Activated CD4-positive, alpha-beta T cell treated with anti-CD3 and anti-CD28 coated beads for 36 hours (primary cell): ENCODE measurements at places on chromosomes 2 and 18.
A peak's percentile ranks its signal among the peaks of the same experiment; 100 is the strongest.

GRCh38 chr18:3665204-3665603 is 215.2 kb downstream of the TGIF1 start:
- no peak overlapping the region for H3K4me3 ChIP-seq
- H3K4me1 ChIP-seq, result peaks cover 39% of the 10 kb centered on the region
- no peak for DNase-seq

- no peaks in the 10 kb centered on the region for H3K27me3 ChIP-seq
- no peak overlapping the region for H3K4me3 ChIP-seq
- no peak for DNase-seq
- no peak overlapping the region for H3K27ac ChIP-seq
Measured at GRCh38 chr2:162267496-162267895, 24.3 kb upstream of the FAP start.

DNA sequence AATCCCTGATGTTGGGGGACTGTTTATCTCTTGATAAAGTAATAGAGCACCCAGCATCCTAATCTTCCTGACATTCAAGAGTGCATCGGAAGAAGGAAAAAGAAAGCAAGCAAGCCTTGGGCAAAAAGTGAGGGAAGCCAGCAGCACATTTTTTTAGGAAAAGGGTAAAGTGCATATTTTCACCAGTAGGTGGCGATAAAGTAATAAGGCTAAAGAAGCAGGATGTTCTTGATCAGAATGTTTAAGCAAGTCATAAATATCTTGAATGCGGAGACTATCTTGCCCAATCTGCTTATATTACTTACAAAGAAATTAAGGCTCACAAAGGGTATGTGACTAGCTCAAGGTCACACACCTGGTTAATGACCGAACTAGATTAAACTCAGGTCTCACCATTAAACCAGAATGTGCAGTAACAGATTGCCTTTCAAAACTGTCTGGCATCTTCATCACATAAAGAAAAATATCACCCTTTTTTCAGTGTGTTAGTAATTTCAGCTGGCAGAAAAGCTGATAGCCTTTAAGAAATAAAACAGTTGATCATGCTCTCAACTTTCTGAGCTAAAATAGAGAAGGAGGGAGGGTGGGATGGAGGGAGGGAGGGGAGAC is 83.8 kb downstream of the VIT start:
- no peak overlapping the region for H3K4me3 ChIP-seq
- DNase-seq, result no peak
- peaks cover 3% of the 10 kb centered on the region for H3K4me1 ChIP-seq

DNA sequence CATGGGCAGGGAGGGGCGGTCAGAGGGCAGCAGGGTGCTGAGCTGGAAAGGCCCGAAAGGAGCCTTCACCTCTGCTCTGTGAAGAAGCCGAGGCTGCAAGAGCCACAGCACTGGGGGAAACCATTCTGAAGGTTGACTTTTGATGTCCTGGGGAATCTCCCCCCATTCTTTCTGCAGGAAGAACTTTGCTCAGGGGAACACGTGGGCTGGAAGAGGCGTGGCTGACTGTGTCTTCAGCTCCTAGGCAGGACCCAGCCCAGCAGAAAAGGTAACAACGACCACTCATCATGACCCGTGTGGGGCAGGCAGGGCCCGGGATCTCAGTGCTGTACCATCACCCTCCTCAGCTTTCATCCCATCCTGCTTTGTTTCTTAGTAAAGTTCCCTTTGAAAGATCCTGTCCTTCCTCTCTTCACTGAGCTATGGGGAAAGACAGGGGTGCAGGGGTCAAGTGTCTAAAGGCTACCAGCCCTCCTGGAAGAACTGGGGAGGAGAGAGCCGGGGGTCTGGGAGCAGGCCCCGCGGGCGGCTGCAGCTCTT is 312.7 kb downstream of the CELF4 start:
- no peak overlapping the region for H3K4me3 ChIP-seq
- no peak for DNase-seq
- peaks cover 31% of the 10 kb centered on the region for H3K27me3 ChIP-seq
- peaks cover 4% of the 10 kb centered on the region for H3K4me1 ChIP-seq
- H3K27ac ChIP-seq, result no peak overlapping the region

- no peak overlapping the region for H3K4me3 ChIP-seq
- H3K36me3 ChIP-seq, result no peaks in the 10 kb centered on the region
- H3K4me1 ChIP-seq, result no peaks in the 10 kb centered on the region
- no peak overlapping the region for H3K27ac ChIP-seq
- DNase-seq, result no peak
Measured at GRCh38 chr2:226273440-226273839, 526.2 kb downstream of the IRS1 start.

- no peaks in the 10 kb centered on the region for H3K4me1 ChIP-seq
- no peak for DNase-seq
- H3K36me3 ChIP-seq, result no peaks in the 10 kb centered on the region
- H3K4me3 ChIP-seq, result no peak overlapping the region
Measured at GRCh38 chr2:215532844-215533243, 97.0 kb upstream of the FN1 start.

- H3K4me1 ChIP-seq, result peaks cover 20% of the 10 kb centered on the region
- DNase-seq, result no peak
- H3K27me3 ChIP-seq, result no peaks in the 10 kb centered on the region
- no peak overlapping the region for H3K4me3 ChIP-seq
- H3K36me3 ChIP-seq, result no peaks in the 10 kb centered on the region
Measured at GRCh38 chr18:49032189-49032584, 81.4 kb upstream of the SMAD7 start.

DNA sequence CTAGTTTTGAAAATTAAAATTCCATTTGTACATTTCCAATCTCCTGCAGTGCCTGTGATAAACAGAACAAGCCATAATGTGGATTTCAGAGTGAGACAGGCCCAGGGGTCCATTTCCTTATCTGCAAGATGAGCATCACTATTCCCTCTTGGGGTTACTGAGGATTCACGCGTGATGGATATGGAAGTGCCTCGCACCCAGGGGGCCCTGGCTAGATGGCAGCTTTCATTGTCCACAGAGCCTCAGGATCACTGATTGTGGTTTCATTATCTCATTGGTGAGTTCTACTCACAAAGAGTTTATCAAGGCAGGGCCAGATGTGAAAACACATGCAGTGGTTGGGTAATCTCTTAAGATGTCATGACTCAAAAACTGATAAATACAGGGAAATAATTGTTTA is 11.6 kb downstream of the CNGA3 start:
- H3K27me3 ChIP-seq, result peaks cover 10% of the 10 kb centered on the region
- H3K27ac ChIP-seq, result no peak overlapping the region
- H3K36me3 ChIP-seq, result no peaks in the 10 kb centered on the region
- H3K4me1 ChIP-seq, result no peaks in the 10 kb centered on the region

- no peak overlapping the region for H3K4me3 ChIP-seq
- no peak overlapping the region for H3K27ac ChIP-seq
- H3K4me1 ChIP-seq, result no peaks in the 10 kb centered on the region
Measured at GRCh38 chr2:145760781-145761649, 1241.1 kb upstream of the ZEB2 start.

- H3K4me1 ChIP-seq, result peaks cover 36% of the 10 kb centered on the region
- peak overlapping the region; percentile 100 for H3K27ac ChIP-seq
- H3K36me3 ChIP-seq, result peaks cover 3% of the 10 kb centered on the region
- H3K4me3 ChIP-seq, result peak overlapping the region; percentile 95
- no peaks in the 10 kb centered on the region for H3K27me3 ChIP-seq
Measured at GRCh38 chr2:64525317-64525613, 1.1 kb downstream of the AFTPH start.

- no peak overlapping the region for H3K4me3 ChIP-seq
- no peaks in the 10 kb centered on the region for H3K27me3 ChIP-seq
- DNase-seq, result no peak
Measured at GRCh38 chr2:155692856-155693255, 639.7 kb downstream of the NR4A2 start.

GRCh38 chr2:149799013-149799705 is 211.6 kb upstream of the MMADHC start:
- no peaks in the 10 kb centered on the region for H3K36me3 ChIP-seq
- H3K4me1 ChIP-seq, result no peaks in the 10 kb centered on the region
- no peak overlapping the region for H3K27ac ChIP-seq
- no peak overlapping the region for H3K4me3 ChIP-seq

DNA sequence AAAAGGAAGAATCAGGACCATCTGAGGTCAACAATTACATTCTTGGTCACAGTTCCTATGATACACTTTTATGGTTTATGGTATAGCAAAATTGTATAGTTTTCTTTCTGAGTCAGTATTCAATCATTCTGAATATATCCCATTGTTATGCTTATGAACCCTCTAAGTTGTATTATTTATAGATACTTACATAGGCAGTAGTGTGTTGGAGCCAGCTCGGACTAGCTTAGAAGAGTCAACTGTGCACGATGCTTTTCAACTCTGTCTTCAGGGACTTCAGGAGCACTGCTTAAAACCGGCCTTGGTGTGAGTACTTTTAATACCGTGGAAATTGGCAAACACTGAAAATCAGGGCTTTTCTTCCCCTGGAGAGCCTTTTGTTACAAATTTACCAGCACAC is 215.7 kb downstream of the IKZF2 start:
- peaks cover 6% of the 10 kb centered on the region for H3K4me1 ChIP-seq
- H3K27me3 ChIP-seq, result no peaks in the 10 kb centered on the region
- H3K4me3 ChIP-seq, result no peak overlapping the region
- no peak for DNase-seq

DNA sequence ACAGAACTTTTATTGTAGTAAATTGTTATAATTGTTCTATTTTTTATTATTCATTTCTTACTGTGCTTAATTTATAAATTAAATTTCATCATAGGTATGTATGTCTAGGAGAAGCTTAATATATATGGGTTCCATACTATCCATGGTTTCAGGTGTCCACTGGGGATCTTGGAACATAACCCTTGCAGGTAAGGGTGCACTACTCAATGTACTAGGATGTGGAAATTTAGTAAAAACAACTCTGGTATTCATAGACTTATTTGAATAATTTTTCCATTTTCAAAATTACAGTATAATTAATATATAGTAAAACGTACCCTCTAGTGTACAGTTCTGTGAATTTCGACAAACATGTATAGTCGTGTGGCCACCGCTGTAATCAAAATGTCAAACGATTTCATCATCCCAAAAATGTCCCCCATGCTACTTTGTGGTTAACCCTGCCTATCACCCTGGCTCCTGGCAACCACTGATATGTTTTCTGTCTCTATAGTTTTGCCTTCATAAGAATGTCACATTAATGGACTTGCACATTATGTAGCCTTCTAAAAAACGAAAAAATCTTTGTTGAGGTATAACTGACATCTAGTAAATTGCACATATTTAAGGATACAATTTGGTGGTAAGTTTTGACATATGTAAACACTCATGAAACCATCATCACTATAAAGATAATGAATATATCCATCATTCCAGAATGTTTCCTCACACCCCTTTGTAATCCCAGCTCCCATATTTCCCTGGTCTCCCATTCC is 45.7 kb downstream of the ARL5A start:
- no peaks in the 10 kb centered on the region for H3K4me1 ChIP-seq
- no peak overlapping the region for H3K4me3 ChIP-seq
- no peaks in the 10 kb centered on the region for H3K27me3 ChIP-seq
- no peak for DNase-seq

DNA sequence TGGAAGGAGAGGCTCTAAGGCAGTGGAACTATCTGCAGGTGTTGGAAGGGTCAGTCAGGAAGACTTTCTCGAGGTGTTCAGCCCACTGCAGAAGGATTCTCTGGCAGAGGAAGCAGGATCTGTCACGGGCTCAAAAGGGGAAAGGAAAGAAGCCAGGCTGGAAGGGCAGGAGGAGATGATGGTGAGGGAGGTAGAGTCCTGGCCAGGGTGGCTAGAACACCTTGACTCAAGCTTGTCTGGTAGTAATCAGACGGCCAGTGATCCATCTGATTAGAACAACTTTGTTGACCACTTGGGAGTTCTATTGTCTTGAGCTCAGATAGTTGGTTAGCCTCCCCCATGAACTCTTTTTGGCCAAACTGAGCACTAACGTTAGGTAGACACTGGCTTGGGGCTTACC is 9.7 kb upstream of the ATOH8 start:
- DNase-seq, result no peak
- no peaks in the 10 kb centered on the region for H3K36me3 ChIP-seq
- no peaks in the 10 kb centered on the region for H3K4me1 ChIP-seq
- H3K27ac ChIP-seq, result no peak overlapping the region
- peaks cover 30% of the 10 kb centered on the region for H3K27me3 ChIP-seq

DNA sequence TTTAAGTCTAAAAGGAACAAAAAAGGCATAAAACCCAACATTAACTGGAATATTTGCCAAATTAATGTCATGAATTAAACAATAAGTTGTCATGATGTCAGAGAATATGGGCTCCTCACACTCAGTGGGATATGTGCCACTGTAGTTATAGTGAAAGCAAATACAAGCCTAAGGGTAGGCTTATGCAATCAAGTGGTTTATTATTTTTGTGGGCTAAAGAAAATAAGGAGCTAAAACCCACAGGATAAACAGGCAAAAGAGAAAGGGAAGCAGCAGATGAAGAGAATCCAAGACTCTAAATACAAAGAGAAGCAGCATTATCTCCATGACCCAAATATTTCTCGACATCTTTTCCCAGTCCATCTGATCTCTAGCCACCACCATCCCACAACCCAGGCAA is 17.5 kb downstream of the YWHAQ start:
- H3K4me3 ChIP-seq, result no peak overlapping the region
- H3K36me3 ChIP-seq, result peaks cover 66% of the 10 kb centered on the region
- peak overlapping the region; percentile 27 for H3K27ac ChIP-seq
- H3K27me3 ChIP-seq, result no peaks in the 10 kb centered on the region
- no peak for DNase-seq

- DNase-seq, result no peak
- H3K27ac ChIP-seq, result peak overlapping the region; percentile 99
- H3K4me1 ChIP-seq, result peaks cover 34% of the 10 kb centered on the region
- H3K36me3 ChIP-seq, result peaks cover 41% of the 10 kb centered on the region
Measured at GRCh38 chr2:85355073-85355410, 473 bp downstream of the ELMOD3 start.

- H3K27me3 ChIP-seq, result peaks cover 2% of the 10 kb centered on the region
- H3K27ac ChIP-seq, result peak overlapping the region; percentile 78
- peak overlapping the region; percentile 71 for H3K4me3 ChIP-seq
- H3K36me3 ChIP-seq, result peaks cover 10% of the 10 kb centered on the region
Measured at GRCh38 chr2:86624267-86624547, 542 bp upstream of the RNF103 start.

GRCh38 chr2:25204190-25204838 is 35.9 kb upstream of the POMC start:
- no peaks in the 10 kb centered on the region for H3K27me3 ChIP-seq
- no peaks in the 10 kb centered on the region for H3K36me3 ChIP-seq
- no peak overlapping the region for H3K27ac ChIP-seq
- H3K4me3 ChIP-seq, result no peak overlapping the region

DNA sequence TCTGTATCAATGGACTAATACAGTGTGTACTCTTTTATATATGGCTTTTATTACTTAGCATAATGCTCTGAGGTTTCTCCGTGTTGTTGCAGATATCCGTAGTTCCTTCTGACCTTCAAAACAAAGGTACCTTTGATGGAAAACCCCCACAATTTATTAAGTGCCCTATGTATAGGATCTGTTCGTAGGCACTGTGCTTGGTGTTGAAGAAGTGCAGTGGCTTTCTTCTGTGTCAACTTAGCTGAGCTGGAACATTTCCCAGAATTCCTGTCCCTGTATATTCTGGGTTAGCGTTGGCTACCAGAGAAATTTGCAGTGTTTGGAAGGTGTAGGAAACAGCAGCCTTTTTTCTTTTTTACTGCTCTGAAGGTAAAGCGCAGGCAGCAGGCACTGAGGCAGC is 56.3 kb upstream of the MSH2 start:
- H3K27ac ChIP-seq, result no peak overlapping the region
- peaks cover 18% of the 10 kb centered on the region for H3K27me3 ChIP-seq
- H3K4me1 ChIP-seq, result peaks cover 10% of the 10 kb centered on the region
- no peak for DNase-seq
- no peaks in the 10 kb centered on the region for H3K36me3 ChIP-seq
- no peak overlapping the region for H3K4me3 ChIP-seq
